ENCODE measurements at places on chromosomes 6 and 20. TPM values are rescaled to one million over a fixed set of nuclear protein-coding genes. Genes with fewer than 3 reads are reported as not detected.

GPSM3 gene
- total RNA-seq, result 82.4 TPM

ALDH5A1 gene
- 11.7 TPM for total RNA-seq

CALHM5 gene
- not detected for total RNA-seq

DEFB115 gene
- total RNA-seq, result not detected

LSM2 gene
- total RNA-seq, result 146 TPM

DNA sequence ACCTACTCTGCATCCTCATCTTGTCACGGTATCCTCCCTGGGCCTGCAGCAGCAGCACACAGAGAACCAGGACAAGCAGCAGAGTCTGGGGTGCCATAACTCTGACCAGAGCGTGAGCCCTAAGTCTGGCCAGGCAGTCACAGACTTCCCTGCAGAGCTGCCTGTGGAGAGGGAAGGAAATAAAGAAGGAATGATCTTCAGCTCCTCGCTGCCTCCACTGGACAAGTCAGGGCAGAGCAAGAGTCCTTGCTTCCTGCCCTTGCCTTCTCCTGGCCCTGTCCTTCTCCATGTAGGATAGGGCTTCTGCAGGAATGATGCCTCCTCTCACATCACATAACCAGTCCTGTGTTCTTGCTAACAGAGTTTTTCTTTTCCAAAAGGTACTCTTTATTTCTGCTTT, 15.9 kb upstream of the WFDC11 start:
- H3K27ac ChIP-seq, result no peak overlapping the region
- no peak overlapping the region for H3K4me3 ChIP-seq
- H3K4me1 ChIP-seq, result no peaks in the 10 kb centered on the region
- no peaks in the 10 kb centered on the region for H3K27me3 ChIP-seq

- peaks cover 1% of the 10 kb centered on the region for H3K36me3 ChIP-seq
- H3K4me1 ChIP-seq, result peaks cover 17% of the 10 kb centered on the region
- H3K27me3 ChIP-seq, result peaks cover 45% of the 10 kb centered on the region
- H3K4me3 ChIP-seq, result no peak overlapping the region
- peak; percentile 68 for DNase-seq
Measured at GRCh38 chr6:113855500-113856374, 1.4 kb upstream of the MARCKS start.

DNA sequence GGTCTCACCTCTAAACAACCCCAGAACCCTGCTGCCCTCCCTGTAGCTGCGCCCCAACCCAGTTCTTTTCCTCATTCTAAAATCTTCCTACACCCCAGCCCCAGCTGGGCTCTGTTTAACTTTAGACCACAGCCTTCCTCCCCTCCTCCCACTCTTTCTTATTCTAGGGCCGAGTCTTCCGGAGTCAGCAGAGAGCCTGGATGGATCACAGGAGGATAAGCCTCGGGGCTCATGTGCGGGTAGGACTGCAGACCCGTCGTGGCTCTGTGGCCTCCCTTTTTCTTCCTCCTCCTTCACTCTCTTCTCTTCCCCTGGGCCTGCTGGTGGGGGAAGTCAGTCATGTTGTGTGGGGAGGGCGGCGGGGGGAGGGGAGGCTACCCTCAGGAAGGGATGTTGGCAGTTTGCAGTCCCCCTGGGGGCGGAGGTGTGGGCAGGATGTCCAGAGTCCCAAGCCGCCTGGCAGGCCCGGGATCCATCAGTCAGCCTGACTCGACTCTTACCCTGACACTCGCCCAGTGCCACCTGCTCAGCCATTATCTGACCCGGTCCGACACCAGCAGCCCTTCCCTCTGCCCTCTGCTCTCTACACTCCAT, 8.1 kb downstream of the CAPN11 start:
- DNase-seq, result no peak
- H3K4me1 ChIP-seq, result peaks cover 6% of the 10 kb centered on the region
- H3K4me3 ChIP-seq, result no peak overlapping the region
- peaks cover 19% of the 10 kb centered on the region for H3K27me3 ChIP-seq
- peak overlapping the region; percentile 18 for H3K27ac ChIP-seq

- H3K36me3 ChIP-seq, result no peaks in the 10 kb centered on the region
- DNase-seq, result no peak
- no peak overlapping the region for H3K4me3 ChIP-seq
- peaks cover 42% of the 10 kb centered on the region for H3K27me3 ChIP-seq
Measured at GRCh38 chr6:151498327-151498726, 4.5 kb downstream of the CCDC170 start.

- H3K27ac ChIP-seq, result no peak overlapping the region
- H3K4me3 ChIP-seq, result no peak overlapping the region
- no peaks in the 10 kb centered on the region for H3K36me3 ChIP-seq
- H3K27me3 ChIP-seq, result peaks cover 18% of the 10 kb centered on the region
- H3K4me1 ChIP-seq, result no peaks in the 10 kb centered on the region
Measured at GRCh38 chr6:41750374-41750773, 3.2 kb upstream of the PGC start.

DNA sequence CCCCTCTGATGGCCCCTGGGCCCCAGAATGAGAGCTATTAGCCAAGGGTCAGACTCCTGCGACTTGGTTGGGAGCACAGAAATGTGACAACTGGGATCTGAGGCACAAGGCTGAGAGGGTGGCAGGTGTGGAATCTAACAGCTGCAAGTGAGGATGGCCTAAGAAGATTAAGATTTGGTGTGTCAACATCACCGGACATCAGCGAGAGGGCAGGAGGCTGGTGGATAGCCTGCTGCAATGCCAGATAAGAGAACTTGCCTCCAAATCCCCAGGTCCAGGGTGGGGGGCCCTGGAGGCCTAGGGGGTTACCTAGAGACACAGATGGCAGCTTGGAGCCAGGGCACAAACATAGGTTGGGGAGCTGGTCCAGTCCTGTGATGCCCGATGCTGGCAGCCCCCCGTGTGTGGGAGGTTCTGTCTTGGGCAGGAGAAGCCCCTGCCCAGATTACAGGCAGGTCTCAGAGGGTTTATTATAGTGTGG, 155.8 kb downstream of the GRM4 start:
- H3K4me1 ChIP-seq, result no peaks in the 10 kb centered on the region
- no peak overlapping the region for H3K4me3 ChIP-seq
- H3K36me3 ChIP-seq, result no peaks in the 10 kb centered on the region
- DNase-seq, result no peak
- no peak overlapping the region for H3K27ac ChIP-seq
- H3K27me3 ChIP-seq, result peaks cover 2% of the 10 kb centered on the region

- no peak for DNase-seq
- no peak overlapping the region for H3K4me3 ChIP-seq
- H3K36me3 ChIP-seq, result peaks cover 36% of the 10 kb centered on the region
Measured at GRCh38 chr6:106281088-106281487, 44.5 kb downstream of the ATG5 start.

DNA sequence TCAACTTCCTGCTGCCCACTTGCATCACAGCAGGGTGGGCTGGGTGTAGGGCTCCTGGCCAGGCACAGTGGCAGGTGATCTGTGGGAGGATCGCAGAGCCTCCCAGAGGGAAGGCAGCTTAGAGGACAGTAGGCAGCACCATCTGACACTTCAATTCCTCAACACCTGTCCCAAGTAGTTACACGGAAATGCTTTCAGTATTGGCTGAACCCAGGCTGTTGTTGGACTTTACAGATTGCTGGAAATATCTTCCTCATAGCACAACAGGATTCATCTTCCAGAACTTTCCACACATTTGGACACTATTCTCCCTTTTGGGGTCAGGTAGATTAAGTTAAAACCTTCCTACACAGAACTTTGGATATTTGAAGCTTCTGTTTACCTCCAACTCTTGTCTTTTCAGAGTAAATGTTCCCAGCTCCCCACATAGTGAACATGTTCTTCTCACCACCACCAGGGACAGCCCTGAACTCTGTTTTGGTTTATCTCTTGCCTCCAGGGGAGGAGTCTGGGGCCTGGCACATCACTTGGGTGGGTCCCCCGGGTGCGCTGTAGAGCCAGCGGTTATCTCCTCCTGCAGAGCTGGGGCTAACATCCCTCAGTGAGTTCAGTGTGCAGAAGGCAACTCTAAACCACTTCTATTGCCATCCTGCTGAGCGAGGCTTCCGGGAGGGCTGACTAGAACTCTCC, 3.5 kb upstream of the SLC22A2 start:
- H3K4me1 ChIP-seq, result peaks cover 3% of the 10 kb centered on the region
- H3K4me3 ChIP-seq, result no peak overlapping the region
- DNase-seq, result no peak

- peaks cover 5% of the 10 kb centered on the region for H3K27me3 ChIP-seq
- H3K27ac ChIP-seq, result peak within 1 kb of the TSS; percentile 84
- peak within 1 kb of the TSS; percentile 81 for H3K4me3 ChIP-seq
- H3K36me3 ChIP-seq, result peaks cover 2% of the 10 kb centered on the region
- DNase-seq, result peak; percentile 88
- H3K4me1 ChIP-seq, result peaks cover 52% of the 10 kb centered on the region
Measured at GRCh38 chr6:32940656-32941213, at the start of gene HLA-DMB. Gene HLA-DMB, minus strand, starts transcription at chr6:32941028. Its CDS starts 221 bp downstream, at chr6:32940807.

GRCh38 chr20:37500311-37500710, 20.7 kb upstream of the NNAT start:
- H3K27ac ChIP-seq, result no peak overlapping the region
- H3K27me3 ChIP-seq, result no peaks in the 10 kb centered on the region
- H3K4me1 ChIP-seq, result no peaks in the 10 kb centered on the region
- DNase-seq, result no peak
- H3K4me3 ChIP-seq, result no peak overlapping the region

DNA sequence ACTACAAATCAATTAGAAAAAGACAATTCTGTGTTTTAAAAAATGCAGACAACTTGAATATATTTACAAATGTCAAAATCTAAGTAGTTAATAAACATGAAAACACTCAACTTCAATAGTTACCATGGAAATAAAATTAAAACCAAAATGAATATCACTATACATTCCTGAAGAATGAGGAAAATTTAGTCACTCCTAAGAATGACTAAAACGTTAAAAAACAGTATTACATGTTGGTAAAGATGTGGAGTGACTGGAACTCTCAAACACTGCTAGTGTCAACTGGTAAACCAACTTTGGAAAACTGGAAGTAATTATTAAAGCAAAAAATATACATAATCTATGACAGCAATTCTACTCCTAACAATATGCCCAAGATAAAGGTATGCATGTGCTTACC, 36.3 kb downstream of the AHI1 start:
- DNase-seq, result no peak
- no peak overlapping the region for H3K4me3 ChIP-seq
- H3K36me3 ChIP-seq, result peaks cover 67% of the 10 kb centered on the region
- peaks cover 10% of the 10 kb centered on the region for H3K4me1 ChIP-seq

GRCh38 chr6:169213814-169214520, 39.7 kb downstream of the THBS2 start:
- no peaks in the 10 kb centered on the region for H3K27me3 ChIP-seq
- no peak overlapping the region for H3K27ac ChIP-seq
- H3K4me3 ChIP-seq, result no peak overlapping the region
- peaks cover 7% of the 10 kb centered on the region for H3K36me3 ChIP-seq
- DNase-seq, result peak; percentile 58

DNA sequence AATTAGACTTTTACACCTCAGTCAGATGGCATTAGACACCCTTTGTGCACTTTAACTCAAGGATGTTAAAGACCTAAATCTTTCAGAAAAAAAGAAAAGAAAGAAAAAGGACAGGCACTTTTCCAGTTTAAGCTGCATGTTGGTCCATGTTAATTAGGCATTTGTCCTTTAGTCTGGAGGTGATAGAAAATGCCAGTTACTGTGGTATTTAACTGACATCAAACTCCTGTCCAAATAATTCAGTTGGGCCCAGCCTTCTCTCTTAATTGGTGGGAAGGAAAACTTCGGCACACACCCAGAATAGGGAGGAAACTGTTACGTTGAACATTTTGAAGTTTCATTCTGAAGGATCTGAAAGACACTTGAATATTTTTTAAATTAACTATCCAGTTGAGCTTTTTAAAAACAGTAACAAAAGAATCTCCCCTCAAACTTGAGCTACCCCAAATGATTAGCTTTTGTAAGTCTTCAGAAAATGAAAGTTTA, 30.3 kb downstream of the RREB1 start:
- H3K36me3 ChIP-seq, result peaks cover 3% of the 10 kb centered on the region
- H3K4me1 ChIP-seq, result peaks cover 55% of the 10 kb centered on the region

DNA sequence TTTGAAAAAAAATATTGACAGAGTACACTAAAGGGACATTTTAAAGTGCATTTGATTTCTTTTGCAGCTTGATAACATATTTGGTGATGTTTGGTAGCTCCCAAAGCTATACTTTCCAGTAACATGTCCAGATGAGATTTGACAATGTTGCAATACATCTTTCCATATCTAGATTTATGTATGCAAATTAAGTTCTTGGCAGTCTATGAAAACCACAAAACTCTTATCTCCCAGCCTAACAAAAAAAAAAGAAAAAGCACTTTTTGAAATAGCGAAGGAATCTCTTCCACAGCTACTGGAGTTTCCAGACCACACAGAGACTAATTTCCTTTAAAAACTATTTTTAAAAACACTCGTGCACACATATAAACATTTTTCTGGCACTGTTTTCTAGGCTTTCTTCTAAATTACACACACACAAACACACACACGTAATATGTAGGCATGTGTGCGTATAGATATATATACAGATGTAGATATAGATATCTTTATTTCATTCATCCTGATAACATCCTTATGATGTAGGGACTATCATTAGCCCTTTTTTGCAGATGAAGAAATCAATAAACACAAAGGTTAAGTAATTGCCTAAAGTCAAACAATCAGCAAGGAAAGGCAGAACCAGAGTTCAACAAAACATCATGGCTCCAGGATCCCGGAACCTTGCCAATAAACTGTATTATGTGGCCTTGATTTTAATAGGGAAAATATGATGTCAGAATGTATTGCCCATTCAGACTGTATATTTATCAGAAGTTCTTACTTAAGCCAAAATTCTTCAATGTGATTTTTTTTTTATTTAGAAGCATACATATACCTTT, 93.3 kb downstream of the ADGRB3 start:
- no peak for DNase-seq
- H3K36me3 ChIP-seq, result no peaks in the 10 kb centered on the region
- H3K27me3 ChIP-seq, result no peaks in the 10 kb centered on the region
- no peak overlapping the region for H3K4me3 ChIP-seq
- no peaks in the 10 kb centered on the region for H3K4me1 ChIP-seq

DNA sequence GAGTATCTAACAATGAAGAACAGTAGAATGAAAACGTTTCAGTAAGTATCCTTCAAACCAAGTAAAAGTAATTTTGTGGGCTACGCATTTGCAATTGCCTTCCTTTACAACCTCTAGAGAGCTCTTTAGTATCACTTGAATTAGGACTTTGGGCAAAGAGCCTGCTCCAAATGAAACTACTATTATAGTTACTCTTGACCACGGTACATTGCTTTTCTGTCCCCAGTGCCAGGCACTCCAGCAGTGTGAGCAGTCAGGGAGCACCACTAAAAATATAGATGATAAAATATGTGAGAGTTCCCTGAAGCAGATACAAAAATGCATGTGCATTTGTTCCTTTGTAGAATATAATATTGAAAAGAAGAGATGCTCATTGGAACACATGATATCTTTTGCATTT, 450.1 kb upstream of the MANEA start:
- H3K4me1 ChIP-seq, result no peaks in the 10 kb centered on the region
- no peaks in the 10 kb centered on the region for H3K27me3 ChIP-seq
- no peak for DNase-seq
- no peak overlapping the region for H3K4me3 ChIP-seq

GRCh38 chr6:12442455-12442854, 152.3 kb downstream of the EDN1 start:
- no peak overlapping the region for H3K27ac ChIP-seq
- DNase-seq, result no peak
- no peak overlapping the region for H3K4me3 ChIP-seq
- H3K4me1 ChIP-seq, result peaks cover 3% of the 10 kb centered on the region

- H3K4me3 ChIP-seq, result no peak overlapping the region
- H3K27ac ChIP-seq, result no peak overlapping the region
- H3K4me1 ChIP-seq, result peaks cover 4% of the 10 kb centered on the region
- DNase-seq, result no peak
Measured at GRCh38 chr6:2378046-2378657, 132.7 kb upstream of the GMDS start.

GRCh38 chr20:23119456-23120216, 33.5 kb upstream of the CD93 start:
- H3K4me1 ChIP-seq, result peaks cover under 1% of the 10 kb centered on the region
- H3K36me3 ChIP-seq, result no peaks in the 10 kb centered on the region
- H3K27me3 ChIP-seq, result no peaks in the 10 kb centered on the region
- H3K27ac ChIP-seq, result no peak overlapping the region
- H3K4me3 ChIP-seq, result no peak overlapping the region
- DNase-seq, result no peak

Measured in activated CD4-positive, alpha-beta T cell treated with anti-CD3 and anti-CD28 coated beads, Interleukin-2, amount 10 ng/mL, durations not matched to agents 24 days and 14 days (primary cell).